Vagina (tissue), 2 donors: ENCODE measurements at places on chromosomes 1 and 21.

- no peak for DNase-seq
These were observed 659 bp downstream of the FAF1 start for GRCh38 chr1:50959303-50959912.

DNA sequence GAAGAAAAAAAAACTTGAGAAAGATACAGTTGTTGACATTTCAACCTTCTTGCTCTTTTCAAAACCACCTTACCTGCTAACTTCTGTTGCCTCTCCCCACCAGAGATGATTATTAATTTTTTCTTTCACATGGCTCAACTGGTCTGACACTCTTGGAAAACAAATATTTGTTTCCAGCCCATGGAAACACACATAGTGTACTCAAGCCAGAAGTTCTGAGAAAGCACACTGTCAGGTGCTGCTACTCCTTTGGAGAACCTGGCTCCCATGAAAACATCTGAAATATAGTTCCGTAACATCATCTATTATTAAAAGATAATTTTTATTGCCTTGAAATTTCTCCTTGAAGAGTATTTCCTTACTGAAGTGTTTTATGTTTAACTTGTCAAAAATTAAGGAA lies 145.0 kb upstream of the C1orf105 start:
- no peak for DNase-seq

GRCh38 chr21:39662411-39662953 lies 49.7 kb downstream of the B3GALT5 start:
- no peak for DNase-seq

- DNase-seq, result no peak
These were observed 36.5 kb downstream of the YY1AP1 start for GRCh38 chr1:155651861-155652661.

GRCh38 chr1:220967911-220968310 lies 88.7 kb downstream of the HLX start:
- no peak for DNase-seq

- DNase-seq, result no peak
These were observed 39.8 kb downstream of the RIMS3 start for GRCh38 chr1:40625476-40626382.

DNA sequence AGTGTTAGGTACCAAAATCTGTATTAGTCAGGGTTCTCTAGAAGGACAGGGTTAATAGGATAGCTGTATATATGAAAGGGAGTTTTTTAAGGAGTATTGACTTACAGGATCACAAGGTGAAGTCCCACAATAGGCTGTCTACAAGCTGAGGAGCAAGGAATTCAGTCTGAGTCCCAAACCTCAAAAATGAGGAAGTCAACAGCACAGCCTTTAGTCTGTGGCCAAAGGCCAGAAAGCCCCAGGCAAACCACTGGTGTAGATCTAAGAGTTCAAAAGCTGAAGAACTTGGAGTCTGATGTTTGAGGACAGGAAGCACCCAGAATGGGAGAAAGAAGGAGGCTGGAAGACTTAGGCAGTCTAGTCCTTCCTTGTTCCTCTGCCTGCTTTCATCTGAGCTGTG lies 487.5 kb upstream of the CHRM3 start:
- DNase-seq, result no peak

- DNase-seq, result no peak
These were observed 184.8 kb upstream of the KIAA0040 start for GRCh38 chr1:175377394-175377793.

DNA sequence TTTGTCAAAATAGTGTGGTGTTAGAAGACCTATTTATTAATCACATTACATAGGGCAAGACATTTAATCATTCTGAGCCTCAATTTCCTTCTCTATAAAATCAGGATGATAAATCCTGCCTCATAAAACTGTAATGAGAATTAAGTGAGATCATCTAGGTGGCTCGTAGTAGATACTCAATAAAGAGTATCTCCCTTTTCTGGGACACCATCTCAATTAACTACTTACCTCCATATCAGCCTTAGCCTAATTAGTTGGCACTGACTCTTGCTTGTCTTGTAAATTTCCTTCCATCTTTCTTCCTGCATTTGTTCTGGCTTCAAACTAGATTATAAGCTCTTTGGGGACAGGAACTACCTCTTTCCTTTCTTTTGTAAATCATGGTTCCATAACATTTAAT lies 102.6 kb upstream of the TNR start:
- no peak for DNase-seq

DNA sequence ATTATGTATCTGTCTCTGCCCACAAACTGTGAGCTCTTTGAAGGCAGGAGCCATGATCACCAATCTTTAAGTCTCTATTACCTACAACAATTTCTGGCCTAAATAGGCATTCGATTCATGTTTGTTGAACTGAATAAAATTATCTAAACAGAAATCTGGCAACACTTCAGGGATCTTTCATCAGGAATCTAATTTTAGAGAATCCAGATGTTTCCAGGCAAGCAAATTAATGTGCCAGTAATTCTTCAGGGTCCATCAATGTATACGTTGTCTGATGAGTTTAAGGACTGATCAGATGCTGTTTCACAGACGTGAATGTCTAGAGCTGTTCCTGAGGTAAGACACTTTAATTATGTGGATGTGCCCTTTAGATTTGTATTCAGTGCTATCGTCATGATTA lies 524.4 kb downstream of the PTPRC start:
- DNase-seq, result no peak

GRCh38 chr21:39502631-39503030 lies 50.9 kb downstream of the SH3BGR start:
- no peak for DNase-seq

GRCh38 chr1:76998582-76999223 lies 131.4 kb downstream of the ST6GALNAC5 start:
- no peak for DNase-seq

GRCh38 chr1:40404670-40405462 lies 31.3 kb downstream of the SMAP2 start:
- DNase-seq, result no peak

GRCh38 chr1:118381197-118381869 lies 196.3 kb upstream of the SPAG17 start:
- no peak for DNase-seq

- DNase-seq, result no peak
These were observed 514.9 kb upstream of the PKN2 start for GRCh38 chr1:88169139-88169538.

DNA sequence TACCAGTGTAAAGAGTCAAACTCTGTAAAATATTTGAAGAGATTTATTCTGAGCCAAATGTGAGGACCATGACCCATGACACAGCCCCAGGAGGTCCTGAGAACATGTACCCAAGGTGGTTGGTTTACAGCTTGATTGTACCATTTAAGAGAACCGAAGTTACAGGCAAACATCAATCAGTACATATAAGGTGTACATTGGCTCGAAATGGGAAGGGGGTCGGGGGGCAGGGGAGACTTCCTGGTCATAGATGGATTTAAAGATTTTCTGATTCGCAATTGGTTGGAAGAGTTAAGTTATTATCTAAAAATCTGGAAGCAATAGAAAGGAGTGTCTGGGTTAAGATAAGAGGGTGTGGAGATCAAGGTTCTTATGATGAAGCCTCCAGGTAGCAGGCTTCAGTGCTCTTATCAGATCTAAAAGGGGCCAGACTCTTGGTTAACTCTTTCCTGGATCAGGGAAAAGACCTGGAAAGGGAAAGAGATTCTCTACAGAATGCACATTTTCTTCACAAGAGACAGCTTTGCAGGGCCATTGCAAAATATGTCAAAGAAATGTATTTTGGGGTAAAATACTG lies 47.5 kb upstream of the NTPCR start:
- DNase-seq, result no peak

DNA sequence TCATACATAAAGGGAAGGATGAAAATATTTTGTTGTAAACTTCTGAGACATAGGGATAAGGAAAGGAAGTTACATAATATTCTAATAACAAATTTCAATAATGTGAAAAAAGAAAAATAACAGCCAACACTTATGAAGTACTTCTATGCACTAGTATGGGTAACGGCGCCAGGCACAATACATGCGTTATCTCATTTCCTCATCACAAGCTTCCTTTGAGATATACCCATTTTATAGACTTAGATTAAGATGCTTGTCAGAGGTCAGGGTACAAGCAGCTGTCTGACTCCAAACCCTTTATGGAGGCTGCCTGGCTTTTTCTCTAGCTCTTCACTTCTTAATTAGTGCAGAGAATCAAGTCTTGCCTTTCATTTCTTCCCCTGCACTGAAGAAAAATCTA lies 41.3 kb downstream of the TCP10L start:
- no peak for DNase-seq

DNA sequence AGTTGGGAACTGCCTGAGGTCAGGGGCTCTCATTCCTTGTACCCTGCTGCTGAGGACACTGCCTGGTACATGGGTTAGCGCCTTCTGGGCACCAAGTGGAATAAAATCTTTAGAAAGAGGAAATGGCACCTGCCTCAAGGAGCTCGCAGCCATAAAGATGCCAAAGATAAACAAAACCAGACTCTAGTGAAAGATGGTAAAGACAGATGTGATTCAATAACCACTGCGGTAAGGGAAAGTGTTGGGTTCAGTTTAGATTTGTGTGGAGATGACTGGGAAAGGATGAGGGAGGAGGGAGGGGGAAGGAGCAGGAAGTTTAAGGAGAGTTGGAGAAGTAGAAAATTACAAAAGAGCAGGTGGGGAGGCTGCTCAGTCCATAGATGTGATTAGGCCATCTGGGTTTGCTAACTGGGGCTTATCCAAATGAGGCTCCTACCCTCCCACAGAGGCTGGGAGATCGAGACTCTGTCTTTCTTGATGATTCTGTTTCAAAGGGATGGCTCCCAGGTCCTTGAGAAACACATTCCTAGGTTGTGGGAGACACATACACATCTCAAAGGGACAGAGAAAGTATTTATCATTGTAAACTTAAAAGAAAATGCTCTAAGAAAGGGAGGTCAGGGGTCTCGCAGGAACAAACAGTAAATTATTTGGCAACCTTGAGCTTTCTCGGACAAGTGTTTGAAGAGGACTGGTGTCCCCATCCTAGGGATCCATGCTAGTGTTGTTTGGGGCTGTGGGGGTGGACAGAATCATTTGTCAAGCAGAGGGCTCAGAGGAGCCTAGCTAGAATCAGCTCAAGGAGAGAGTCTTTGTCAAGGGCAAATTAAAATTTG lies 65.7 kb upstream of the MORC3 start:
- DNase-seq, result no peak

GRCh38 chr1:198072177-198072576 lies 84.6 kb upstream of the NEK7 start:
- DNase-seq, result no peak

DNA sequence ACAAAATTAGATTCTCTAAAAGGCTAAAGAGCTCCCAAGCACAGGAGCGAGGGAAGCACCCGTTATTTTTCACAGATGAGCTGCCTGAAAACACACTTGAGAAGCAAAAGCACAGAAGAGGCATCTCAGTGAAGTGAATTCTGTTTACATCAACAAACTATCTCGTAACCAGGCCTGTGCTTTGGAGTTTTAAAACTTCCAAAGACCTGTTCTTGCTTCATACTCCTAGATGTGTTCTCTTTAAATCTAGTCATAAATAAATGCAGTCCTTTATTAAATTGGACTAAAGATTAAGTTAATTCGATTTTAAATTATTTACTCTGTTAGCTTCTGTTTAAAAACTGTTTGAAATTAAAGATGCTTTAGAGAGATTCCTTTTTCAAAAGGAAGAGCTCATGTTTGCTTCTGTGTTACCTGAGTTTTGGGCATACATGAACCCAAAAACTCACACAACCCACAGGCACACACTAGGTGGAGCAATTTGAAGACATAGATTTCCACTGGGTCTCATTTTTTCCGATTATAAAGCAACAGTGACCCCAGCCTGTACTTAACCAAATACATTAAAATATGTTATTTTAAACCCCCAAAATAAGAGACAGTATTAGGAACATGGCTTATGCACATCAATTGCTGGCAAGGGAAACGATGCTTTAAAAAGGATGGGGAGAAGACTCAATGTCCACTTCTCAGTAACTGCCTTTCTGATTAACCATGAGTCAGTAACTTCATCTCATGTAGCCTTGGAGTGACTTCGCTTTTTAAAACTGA lies 648.2 kb downstream of the SMYD3 start:
- DNase-seq, result no peak

GRCh38 chr1:76125473-76126219 lies 51.1 kb downstream of the ST6GALNAC3 start:
- DNase-seq, result no peak

GRCh38 chr1:23169727-23170335 lies 1.2 kb upstream of the LUZP1 start:
- no peak for DNase-seq

DNA sequence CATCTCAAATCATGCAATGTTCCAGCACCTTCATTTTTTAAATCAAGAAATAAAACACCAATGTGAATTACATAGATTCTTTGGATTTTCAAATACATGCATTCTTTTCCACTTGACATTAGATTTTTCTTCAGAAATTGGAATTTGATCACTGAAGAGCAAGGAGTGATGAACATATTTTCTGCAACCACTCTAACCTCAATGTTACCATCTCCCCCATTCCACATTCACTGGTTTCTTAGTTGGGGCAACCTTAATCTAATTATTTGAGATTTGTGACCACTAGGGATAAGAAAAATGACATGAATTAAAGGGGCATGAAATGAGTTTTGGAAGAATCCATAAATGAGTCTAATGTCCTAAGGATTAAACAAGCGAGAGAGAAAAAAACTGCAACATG lies 168.7 kb upstream of the NR5A2 start:
- no peak for DNase-seq

GRCh38 chr1:1376551-1377226 lies 1.7 kb upstream of the AURKAIP1 start:
- DNase-seq, result peak; percentile 85

GRCh38 chr1:117089996-117090395 lies 29.9 kb downstream of the TTF2 start:
- DNase-seq, result no peak

- no peak for DNase-seq
These were observed 32.3 kb downstream of the SLC66A1 start for GRCh38 chr1:19344372-19344810.

GRCh38 chr1:222358100-222358499 lies 189.8 kb downstream of the HHIPL2 start:
- no peak for DNase-seq

GRCh38 chr1:147892731-147893214 lies 9.8 kb upstream of the GJA8 start:
- DNase-seq, result no peak

DNA sequence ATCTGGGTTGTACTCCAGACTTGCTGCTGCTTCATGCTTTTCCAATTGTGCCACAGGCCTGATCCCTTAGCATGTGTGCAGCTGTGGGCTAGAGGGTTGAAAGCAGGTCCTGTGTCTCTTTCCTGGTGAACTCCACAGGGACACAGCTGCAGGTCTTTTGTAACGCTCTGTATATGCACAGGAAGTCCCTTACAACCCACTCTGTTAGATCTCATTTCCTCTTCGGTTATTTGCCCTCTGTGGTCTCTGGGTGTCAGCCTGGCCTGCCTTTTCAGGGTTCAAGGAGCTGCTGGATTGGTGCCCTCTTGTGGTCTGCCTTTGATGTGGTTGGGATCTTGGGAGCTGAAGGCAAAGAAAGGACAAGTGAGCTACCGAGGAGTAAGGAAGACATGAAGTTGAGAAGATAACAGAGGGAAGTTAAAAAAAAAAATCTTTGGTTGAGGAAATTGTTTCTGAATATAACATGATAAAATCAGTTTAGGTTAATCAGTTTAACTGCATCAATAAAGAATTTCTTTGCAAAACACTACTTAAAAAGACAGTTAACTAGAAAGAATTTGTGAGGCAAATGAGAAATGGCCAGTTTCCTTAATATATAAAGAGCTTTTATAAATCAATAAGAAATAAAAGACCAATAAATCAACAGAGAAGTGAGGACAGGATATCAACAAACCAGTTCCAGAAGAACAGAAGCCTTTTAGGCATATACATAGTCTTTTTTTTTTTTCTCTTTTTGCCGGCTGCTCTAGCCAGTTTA lies 44.1 kb downstream of the UCK2 start:
- DNase-seq, result no peak

GRCh38 chr1:8002921-8003320 lies 23.2 kb downstream of the ERRFI1 start:
- no peak for DNase-seq
